ENCODE measurements at places on chromosomes 1 and 21. TPM values are rescaled to one million over a fixed set of nuclear protein-coding genes. Genes with fewer than 3 reads are reported as not detected.

DNA sequence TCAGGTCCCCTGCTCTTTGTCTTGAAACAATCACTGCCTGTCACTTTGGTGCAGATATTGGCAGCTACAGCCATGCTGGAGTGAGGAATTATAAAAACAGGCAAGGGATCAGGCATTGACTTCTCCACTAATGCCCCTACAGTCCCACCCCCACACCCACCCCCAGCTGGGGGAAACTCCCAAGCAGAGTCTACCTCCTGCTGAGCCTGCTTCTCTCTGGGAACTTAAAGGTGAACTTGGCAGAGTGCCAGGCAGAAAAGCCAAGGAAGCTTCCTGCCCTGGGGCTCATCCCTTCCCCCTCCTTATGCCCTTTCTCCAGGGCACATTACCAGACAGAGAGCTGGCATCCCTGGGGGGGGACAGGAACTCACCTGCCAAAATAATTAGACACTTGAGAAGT, 6.7 kb downstream of the NCMAP start:
- DNase-seq, result no peak

DNA sequence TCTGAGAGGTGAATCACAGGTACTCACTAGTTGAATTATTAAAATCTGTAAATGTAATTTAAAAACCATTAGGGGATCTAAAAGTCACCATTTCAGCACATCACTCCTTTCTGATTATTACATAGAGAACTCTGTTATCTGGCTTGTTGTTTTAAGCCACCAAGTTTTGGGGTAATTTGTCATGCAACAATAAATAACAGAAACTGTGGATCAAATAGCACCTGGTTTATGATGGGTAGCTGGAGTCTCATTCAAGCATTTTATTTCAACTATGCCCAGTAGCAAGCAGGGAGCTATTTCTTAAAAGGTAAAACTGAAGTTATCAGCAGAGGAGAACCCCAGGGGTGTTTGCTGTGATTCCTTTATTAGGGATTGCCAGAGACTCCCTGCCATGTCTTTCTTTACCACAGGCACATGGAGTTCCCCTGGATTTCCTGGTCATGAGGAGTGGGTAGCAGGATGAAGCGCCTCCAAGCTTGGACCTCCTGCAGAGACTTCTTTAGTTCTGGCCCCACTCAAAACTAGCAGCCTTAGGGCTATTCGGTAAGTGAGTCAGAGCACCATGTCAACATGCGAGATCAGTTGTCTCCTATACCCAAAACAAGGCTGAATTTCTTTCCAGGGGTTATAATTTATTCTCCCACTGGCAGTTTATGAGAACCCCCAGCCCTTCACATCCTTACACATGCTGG, 179.2 kb downstream of the GIPC2 start:
- DNase-seq, result no peak

GRCh38 chr1:184941735-184942134, 32.6 kb downstream of the NIBAN1 start:
- no peak for DNase-seq

The ARID4B gene
- total RNA-seq, result 14.8 TPM

GRCh38 chr1:29320156-29320940, 84.0 kb downstream of the PTPRU start:
- no peak for DNase-seq

The CCDC185 gene
- not detected for total RNA-seq

The FAM151A gene
- 2.1 TPM for total RNA-seq

The ADORA1 gene
- 12.5 TPM for total RNA-seq

GRCh38 chr1:11804666-11805421, 920 bp downstream of the MTHFR start:
- DNase-seq, result peak; percentile 66

- no peak for DNase-seq
These were observed 29.4 kb downstream of the JAK1 start for GRCh38 chr1:64936956-64937355.

GRCh38 chr1:27862671-27863537, 9.4 kb upstream of the THEMIS2 start:
- DNase-seq, result peak; percentile 59

GRCh38 chr1:242431786-242432185, 92.7 kb downstream of the PLD5 start:
- DNase-seq, result no peak

The PODN gene
- total RNA-seq, result 30.1 TPM

DNA sequence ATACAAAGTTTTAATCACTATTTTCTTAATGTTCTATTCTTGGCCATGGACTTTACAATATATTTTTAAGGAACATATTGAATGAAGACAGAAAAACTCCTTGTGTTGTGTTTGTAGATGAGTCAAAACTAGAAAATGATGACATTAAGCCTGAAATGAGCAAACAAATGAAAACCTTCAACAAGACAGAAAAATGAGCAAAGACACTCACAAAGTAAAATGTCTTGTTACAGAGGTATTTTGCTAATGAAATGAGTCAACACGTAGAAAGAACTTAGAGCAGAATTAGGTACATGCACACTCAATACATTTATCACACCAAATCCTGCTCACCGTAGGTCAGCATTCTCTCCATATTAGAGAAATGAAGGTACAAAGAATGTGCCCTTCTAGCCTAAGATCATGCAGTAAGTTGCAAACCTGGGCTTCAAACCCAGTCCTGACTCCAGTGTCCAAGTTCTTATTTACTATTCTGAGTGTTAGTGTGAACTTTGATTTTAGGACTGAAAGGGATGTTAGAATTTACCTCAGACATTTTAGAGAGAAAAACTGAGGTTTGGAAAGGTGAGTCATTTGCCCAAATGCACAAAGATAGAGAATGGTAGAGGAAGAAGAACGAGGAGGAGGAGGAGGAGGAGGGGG, 133.9 kb upstream of the SGIP1 start:
- DNase-seq, result no peak

- no peak for DNase-seq
These were observed 37.8 kb downstream of the GPA33 start for GRCh38 chr1:167052389-167052788.

The SPRR2A gene
- total RNA-seq, result not detected

GRCh38 chr1:119924948-119925898, 28.9 kb upstream of the ADAM30 start:
- DNase-seq, result no peak

GRCh38 chr1:182752077-182752988, 37.2 kb upstream of the NPL start:
- DNase-seq, result no peak

DNA sequence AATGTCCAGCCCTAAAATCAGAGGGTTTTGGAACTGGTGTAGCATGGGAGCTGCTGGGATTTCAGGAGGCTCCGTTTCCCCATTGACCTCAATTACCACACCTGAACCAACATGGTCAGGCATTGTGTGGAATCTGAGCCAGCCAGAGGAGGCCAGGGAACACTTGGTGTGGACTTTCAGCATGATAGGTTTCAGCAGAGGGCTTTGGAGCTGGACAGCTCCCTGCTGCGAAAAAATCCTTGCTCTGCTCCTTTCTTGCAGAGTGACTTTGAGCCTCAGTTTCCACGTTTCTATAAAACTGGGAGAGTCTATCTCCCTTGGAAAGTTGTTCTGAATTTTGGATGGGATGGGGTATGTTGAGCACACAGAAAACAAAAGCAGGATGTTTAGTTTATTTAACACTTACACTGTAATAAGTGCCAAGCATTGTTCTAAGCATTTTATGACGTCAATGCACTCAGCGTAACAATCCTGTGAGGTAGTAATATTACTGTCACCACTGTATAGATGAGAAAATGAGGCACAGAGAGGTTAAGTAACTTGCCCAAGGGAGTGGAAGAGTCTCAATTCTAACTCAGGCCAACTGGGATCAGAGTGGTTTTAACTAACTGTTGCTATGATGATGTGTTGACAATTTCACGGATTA, 168.0 kb downstream of the GRIK3 start:
- no peak for DNase-seq

The CD247 gene
- total RNA-seq, result 0.54 TPM

- DNase-seq, result peak; percentile 61
These were observed 133.7 kb downstream of the CAPN8 start for GRCh38 chr1:223531742-223532341.

DNA sequence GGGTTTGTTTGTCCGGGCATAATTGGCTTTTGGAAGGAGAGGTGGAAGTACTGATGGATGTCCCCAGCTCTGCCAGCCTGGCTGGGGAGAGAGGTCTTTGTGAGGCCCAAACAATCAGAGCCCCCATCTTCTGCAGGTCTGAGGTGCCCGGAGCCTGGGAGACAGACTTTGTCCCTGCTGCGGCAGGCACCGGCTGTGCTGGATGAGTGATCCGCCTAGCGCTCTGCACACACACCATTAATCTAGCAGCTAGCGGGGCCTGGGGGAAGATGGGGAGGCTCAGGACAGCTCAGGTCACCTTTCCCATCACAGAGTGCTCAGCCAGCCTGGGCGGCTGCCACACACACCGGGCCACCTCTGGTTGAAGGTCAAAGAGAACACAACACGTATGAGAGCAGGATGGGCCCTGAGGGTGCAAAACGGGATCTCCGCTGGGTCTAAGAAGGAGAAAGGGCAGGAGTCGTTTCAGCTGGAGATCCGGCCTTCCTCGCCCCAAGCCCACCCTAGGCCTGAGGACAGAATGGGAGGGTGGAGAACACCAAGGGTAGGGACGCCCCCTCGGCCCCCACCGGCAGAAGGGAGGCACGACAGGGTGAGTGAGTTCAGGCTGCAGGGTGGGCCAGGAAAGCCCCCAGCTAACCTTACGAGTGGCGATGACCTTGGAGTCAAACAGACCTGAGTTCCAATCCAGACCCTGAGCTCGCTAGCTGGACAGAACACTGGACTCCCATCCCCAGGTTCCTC, 341.8 kb downstream of the NPHP4 start:
- no peak for DNase-seq

DNA sequence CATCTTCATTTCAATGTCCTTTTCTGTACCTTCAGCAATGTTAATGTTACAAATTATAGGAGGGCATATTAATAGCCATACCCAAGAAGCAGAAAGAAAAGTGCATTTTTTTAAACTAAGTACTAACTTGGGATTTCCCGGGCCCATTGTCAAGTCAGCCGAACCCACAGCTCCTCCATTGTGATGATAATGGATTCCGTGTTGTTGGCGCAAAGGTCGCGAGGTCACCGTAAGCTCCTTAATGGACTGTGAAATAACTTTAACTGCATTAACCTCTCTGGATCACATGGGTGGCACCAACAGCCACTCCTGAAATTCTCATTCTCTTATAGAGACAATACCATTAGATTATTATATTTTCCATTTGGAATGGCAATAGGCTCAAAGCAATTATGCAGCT, 250.6 kb upstream of the RRP15 start:
- no peak for DNase-seq

The VHLL gene
- not detected for total RNA-seq

GRCh38 chr1:18491168-18491567, 10.4 kb downstream of the KLHDC7A start:
- no peak for DNase-seq

The FALEC gene
- not detected for total RNA-seq

DNA sequence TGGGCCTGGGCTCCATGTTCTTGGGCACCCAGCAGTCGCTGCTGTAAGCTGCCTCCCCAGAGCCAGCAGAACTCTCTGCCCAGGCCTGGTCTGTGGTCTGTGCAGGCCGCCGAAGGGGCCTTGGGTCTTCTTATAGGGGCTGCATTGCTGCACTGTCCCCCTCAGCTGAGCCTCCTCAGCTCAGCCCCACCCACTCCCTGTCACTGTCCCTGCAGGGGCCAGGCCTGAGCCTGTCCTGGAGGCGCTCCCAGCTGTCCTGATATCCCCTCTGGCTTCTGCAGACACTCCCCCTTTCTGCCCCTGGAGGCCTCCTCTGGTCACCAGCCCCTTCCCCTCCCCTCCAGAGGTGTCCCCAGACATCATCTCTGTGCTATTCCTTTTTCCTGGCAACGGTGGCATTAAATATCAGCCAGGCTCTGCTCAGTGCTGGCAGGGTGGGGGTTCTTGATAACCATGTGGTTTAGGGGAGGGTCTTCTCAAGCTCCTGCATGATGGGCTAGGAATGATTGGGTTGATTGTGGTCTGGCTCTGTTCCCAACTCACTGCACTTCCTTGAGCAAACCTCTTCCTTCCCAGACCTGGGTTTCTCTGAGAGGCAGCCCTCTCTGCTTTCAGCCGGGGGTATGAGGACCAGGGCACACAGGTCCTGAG, 3.7 kb upstream of the FOXO6 start:
- peak; percentile 67 for DNase-seq

The CLEC20A gene
- not detected for total RNA-seq

- DNase-seq, result no peak
These were observed 148.5 kb downstream of the POU2F1 start for GRCh38 chr1:167369175-167369574.

- no peak for DNase-seq
These were observed 12.3 kb upstream of the DENND2D start for GRCh38 chr1:111212634-111213335.

The RTCA gene
- 41.5 TPM for total RNA-seq

DNA sequence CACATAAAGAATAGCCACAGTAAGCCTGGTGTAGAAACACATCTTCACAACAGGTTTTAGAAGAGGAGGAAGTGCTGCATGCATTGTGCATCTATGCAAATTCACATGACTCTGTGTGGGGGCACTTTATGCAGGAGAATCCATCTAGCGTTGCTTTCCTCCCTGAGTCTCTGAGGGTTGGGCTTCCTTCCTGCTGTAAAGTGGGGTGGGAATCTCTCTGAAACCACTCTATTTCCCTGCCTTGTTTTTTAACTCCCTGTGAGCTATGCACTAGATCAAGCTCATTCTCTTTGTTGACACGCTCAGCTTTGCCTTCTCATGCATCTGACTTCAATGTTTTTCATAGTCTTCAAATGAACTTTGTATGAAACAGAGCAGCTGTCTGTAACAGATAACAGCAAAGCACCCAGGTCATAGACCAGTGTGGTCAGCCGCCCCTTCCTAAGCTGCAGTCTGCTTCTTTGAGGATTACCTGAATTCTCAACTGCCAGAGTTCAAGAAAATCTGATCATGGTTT, 102.7 kb upstream of the DPH5 start:
- no peak for DNase-seq

DNA sequence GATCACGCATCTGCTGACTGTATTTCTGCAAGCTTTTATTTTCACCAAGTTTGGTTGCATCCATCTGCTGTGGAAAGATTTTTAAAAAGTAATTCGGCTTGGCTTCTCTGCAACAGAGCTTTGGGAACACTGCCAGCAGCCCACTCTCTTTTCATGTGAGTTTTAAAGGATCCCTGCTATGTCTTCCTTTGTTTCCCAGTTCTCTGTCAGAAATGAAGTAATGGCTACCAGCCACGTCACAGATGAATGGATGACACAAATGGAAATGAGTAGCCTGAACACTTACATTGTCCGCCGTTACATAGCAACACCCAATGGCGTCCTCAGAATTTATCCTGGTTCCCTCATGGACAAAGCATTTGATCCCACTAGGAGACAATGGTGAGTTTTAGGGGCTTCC, 80.6 kb upstream of the RAVER2 start:
- no peak for DNase-seq

GRCh38 chr1:198986442-198986841, 347.6 kb downstream of the PTPRC start:
- no peak for DNase-seq

- DNase-seq, result peak; percentile 13
These were observed 3.2 kb upstream of the TMEM63A start for GRCh38 chr1:225885336-225885735.

DNA sequence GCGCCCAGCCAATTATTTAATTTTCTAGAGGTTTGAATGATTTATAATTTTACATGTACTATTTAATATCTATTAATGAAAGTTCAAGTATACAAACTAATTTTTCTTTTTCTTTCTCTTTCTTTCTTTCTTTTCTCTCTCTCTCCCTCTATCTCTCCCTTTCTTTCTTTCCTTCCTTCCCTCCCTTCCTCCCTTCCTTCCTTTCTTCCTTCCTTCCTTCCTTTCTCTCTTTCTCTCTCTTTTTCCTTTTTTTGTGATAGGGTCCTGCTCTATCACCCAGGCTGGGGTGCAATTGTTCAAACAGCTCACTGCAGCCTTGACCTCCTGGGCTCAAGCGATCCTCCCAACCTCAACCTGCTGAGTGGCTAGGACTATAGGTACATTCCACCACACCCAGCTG, 16.1 kb upstream of the KIF14 start:
- no peak for DNase-seq
